ENCODE measurements at places on chromosomes 7 and 10.

DNA sequence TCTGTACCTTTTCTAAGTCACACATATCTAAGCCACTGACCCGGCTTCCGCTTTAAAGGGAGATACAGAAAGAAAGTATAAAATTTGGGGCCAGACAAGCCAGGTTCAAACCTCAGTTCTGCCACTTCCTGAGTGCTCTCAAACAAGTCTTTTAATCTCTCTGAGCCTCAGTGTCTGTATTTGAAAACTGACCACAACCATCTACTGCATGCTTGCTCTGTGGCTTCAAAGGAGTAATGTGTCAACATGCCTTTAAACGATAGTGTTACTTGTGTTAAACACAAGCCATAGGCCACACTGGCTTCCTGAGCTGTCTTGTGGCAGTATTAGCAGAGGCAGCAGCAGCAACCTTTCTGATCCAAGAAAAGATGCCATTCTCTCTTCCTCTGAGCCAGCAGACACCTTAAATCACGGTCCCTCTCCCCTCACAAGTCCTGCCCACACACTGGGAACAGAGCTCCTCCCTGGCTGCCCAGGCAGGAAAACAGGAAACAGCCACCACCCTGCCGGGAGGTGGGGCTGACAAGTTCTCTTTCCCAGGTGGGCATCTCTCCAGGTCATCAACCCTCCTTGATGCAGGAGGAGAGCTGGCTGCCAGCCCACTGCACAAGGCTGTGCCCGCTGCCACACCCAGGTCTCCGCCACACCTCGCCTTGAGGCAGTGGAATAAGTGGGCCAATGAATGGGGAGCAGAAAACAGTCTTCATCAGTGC lies 10.7 kb downstream of the HIP1 start:
- DNase-seq: peak; percentile 56

- no peak for DNase-seq
Observed at GRCh38 chr10:71731791-71732190, 12.2 kb upstream of the C10orf105 start.

DNA sequence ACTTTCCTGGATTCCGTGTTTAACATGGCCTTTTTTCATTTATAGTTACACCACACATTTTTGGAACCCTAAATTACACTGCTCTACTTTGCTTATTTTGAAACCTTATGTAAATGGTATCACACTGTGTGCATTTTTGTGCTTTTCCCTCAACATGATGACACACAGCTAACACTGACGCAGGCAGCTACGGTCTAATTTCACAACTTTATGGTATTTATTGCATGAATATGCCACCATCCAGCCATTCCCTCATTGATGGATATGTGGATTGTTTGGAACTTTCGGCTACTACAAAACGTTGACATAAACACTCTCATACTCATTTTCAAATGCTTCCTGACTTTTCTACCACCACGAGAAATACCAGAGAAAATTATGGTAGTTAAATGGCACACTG lies 6.9 kb downstream of the PAPOLB start:
- DNase-seq: no peak

- DNase-seq: no peak
Observed at GRCh38 chr7:78777829-78778228, 675.6 kb downstream of the MAGI2 start.
